ENCODE measurements at places on chromosomes 16 and 17.

GRCh38 chr17:64635647-64636305 is 26.3 kb downstream of the SMURF2 start:
- DNase-seq: no peak

GRCh38 chr16:66622863-66623262 is 18.4 kb downstream of the CMTM3 start:
- DNase-seq: no peak

DNA sequence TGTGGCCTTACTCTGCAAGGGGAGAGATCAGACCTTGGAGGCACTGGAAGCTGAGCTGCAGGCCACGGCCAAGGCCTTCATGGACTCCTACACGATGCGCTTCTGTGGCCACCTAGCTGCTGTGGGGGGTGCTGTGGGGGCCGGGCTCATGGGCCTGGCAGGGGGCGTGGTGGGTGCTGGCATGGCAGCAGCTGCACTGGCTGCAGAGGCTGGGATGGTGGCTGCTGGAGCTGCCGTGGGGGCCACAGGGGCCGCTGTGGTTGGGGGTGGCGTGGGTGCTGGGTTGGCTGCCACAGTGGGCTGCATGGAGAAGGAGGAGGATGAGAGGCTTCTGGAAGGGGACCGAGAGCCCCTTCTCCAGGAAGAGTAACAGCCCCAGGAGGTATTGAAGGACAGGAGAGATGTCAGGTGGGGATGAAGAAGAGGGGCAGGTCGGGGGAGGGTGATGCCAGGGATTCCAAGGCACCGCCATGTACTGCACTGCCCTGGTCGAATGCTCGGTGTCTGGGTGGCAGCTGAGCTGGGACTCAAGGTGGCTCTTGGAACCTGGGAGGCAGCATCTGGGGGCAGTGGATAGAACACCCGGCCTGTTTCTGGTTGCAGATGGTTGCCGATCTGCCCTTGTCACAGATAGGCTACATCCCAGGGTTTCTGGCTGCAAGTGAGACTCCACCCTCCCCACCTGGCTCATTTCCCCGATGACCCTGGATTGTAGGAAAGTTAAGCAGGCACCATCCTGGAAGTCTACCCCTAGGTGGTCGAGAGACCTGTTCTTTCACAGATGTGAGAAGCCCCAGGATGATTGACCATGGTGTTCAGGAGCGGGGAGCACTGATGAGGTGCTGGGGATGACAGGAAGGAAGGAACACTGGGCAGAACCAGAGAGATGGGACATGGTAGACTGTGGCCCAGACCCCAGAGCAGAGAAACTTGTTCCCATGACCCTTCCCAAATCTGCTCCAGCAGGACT is 5.1 kb downstream of the RNF112 start:
- no peak for DNase-seq

- DNase-seq: no peak
Measured at GRCh38 chr16:49276646-49277385, 4.8 kb downstream of the CBLN1 start.

DNA sequence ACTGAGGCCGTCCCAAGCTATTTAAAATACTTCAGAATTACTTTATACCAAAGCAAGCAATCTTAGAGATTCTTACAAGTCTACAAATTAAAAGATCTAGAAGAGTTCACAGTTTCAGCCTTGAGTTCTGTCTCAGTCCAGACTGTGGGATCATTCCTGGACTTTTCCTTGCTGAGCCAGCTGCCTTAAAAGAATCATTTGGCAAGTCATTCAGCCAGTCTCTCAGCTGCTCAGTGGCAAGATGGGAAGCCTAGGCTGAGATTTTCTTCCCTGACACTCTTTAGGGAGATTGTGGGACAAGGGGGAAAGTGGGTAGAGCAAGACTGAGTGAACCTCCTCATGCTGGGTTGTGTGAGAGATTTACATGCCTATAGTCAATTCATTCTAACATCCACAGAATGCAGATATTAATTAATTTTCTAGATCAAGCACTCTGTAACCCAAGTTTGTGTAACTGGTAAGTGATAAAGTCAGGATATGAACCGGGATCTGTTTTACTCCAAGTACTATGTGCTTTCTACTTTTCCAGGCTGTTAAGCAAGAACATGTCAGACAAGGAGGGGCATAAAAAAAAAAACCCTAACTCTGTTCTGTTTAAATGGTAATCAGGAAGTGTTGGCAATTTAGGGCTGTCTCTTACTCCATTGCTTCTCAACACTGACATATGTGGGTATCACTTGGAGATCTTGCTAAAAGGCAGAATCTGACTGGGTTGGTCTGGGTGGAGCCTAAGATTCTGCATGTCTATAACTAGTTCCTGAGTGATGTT is 50.1 kb downstream of the HSD17B2 start:
- DNase-seq: no peak

DNA sequence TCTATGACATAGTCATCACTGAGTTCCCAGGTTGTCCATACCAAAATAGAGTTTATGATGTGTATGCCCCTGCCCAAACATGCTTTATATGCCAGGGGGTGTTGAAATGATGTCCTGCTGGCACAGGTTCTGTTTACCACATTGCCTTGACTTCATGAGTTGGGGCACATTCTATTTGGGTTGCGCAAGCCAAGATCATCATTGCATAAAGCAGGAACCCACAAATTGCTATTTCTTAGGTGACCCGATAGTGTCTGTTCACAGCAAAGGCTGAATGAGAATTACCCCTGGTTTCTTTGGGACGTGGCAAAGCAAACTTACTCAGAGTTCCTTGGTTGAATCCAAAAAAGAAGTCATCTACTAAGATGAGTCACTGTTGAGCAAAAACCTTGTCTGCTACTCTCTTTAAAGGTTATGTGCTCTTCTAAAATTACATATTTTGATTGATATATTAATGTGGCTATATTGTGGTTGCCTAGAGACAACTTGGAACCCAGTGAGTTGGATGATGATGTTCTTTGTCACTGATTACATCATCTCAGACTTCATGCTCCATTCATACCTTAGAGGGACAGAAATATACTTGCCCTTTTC is 912.6 kb upstream of the SOX9 start:
- DNase-seq: no peak

DNA sequence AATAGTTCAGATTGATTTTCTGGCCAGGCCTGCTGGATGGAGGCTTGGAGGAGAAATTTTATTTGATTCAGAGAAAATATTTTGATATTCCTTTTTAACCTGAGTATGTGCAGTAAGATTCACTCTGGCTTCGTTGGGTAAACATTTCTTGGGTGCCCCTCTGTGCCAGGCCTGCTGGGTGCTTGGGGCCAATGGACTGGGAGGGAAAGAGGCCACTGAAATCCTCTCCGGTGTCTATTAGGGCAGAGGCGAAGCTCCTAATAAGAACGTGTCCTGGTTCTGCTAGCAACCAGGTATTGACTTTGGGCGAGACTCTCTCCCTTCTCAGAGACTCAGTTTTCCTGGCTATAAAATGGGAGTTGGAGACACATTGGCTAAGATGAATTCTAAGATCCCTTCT is 122.5 kb downstream of the CYLD start:
- DNase-seq: no peak

- DNase-seq: no peak
Measured at GRCh38 chr16:27756206-27756970, 206.4 kb downstream of the KATNIP start.

- DNase-seq: no peak
Measured at GRCh38 chr16:1535391-1536291, 2.2 kb downstream of the TMEM204 start.

GRCh38 chr16:4631444-4631843 is 6.8 kb downstream of the MGRN1 start:
- no peak for DNase-seq

- no peak for DNase-seq
Measured at GRCh38 chr17:76150712-76151622, 9.9 kb upstream of the FOXJ1 start.

GRCh38 chr16:89925596-89926079 is 2.5 kb downstream of the TUBB3 start:
- no peak for DNase-seq

GRCh38 chr16:7321661-7322060 is 11.0 kb upstream of the RBFOX1 start:
- no peak for DNase-seq

DNA sequence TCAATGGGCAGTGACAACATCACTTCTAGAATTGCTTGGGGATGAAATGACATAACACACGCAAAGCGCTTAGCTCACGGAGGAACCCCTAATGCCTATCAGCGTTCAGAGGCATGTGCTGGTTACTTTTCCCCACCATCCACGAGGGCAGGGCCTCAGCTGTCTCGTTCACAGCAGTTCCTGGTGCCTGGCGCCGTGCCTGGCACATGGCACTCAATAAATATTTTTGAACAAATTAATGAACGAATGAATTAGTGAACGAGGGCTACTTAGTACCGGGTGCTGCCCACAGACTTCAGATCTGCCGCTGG is 14.1 kb upstream of the CIBAR2 start:
- no peak for DNase-seq

DNA sequence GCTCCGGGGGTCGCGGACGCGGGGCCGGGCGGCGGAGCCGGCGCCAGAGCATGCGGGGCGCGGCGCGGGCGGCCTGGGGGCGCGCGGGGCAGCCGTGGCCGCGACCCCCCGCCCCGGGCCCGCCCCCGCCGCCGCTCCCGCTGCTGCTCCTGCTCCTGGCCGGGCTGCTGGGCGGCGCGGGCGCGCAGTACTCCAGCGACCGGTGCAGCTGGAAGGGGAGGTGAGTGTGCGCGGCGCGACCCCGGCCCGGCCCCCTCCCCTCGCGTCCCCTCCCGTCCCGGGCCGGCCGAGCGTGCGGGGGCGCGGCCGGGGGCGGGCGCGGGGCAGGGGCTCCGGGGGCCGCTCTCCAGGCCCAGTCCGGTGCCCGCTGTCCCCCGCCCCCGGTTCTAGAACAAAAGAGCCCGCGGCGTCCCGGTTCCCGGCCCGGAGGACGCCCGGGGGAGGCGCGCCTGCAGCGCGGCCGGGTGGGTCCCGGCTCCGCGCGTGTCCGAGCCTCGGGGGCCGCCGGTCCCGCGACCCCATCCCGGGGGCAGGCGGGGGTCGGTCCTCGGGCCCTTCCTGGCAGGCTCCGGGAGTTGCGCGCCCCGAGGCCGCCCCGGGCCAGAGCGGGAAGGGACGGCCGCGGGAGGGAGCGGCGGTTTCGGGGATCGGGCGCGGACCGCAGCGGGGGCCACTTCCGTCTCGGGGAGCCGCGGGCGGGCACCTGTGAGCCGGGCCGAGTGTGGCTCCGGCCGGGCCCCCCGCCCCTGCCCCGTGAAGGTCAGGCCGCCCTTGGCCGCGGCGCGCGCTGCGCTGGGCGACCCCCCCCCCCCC is 563 bp downstream of the METRNL start:
- no peak for DNase-seq

DNA sequence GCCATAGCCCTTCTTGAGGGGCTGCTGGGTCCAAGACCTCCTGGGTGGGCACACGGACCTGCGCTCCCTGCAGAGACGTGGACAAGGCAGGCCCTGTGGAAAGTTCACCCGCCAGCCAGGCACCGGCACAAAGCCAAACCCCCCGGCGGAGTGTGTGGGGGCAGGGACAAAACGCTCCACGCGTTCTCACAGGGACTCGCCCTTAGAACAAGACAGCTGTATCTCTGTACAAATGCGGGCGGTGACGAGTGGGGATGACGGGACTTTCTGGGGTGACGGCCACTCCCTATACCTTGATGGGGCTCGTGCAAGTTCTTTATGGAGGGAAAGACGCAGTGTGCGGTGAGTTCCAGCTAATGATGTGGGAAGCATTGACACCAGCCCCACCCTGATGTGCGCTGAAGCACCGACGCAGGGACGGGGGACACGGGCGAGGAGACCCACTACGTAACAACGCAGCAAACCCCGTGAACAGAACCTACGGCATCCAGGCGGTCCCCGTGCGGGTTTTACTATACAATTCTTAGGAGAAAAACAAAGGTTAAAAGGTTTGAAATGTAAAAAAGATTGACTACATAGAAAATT is 49.4 kb downstream of the LMF1 start:
- DNase-seq: no peak

DNA sequence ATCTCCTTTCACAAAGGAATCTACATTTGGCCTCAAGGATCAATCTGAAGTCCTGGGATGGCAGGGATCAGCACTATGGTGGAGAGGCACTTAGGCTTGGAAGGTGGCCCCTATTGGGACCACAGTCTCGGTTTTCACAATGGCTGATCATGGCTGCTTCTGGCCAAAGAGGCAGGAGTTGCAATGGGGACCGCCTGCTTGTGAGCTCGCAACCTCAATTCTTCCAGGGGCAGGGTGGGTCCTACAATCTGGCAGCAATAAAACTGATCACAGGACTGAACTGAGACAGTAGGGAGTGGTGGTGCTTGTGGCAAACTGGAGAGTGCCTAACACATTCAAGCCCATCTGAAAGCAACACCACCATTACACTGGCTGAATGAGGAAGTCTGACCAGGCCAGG is 83.1 kb downstream of the NETO2 start:
- DNase-seq: no peak

DNA sequence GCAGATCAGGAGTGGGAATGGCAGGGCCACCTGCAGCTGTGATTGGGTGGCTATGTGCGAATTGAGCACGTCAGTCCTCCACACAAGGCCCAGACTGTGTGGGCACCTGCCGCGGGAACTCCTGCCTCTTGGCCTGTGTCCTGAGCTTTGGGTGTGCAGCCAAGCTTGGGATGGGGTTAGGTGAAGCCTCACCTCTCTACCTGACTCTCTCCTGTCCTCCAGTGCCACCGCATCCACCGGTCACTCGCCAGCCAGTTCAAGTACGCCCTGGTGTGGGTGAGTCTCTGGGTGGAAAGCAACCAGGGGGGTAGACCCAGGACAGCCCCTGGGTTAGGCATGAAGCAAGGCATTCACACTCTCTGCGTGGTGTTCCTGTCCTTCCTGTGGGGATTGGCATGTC is 2.3 kb upstream of the MYO15A start:
- no peak for DNase-seq

- DNase-seq: no peak
Measured at GRCh38 chr17:7323731-7324437, 5.3 kb downstream of the NEURL4 start.

- DNase-seq: peak; percentile 85
Measured at GRCh38 chr17:74960570-74961342, 11.8 kb downstream of the HID1 start.

GRCh38 chr16:51524555-51525373 is 373.7 kb upstream of the SALL1 start:
- DNase-seq: no peak

All from SK-N-DZ (cell line).